ENCODE measurements at places on chromosomes 7 and 10.
A peak's percentile ranks its signal among the peaks of the same experiment; 100 is the strongest.

DNA sequence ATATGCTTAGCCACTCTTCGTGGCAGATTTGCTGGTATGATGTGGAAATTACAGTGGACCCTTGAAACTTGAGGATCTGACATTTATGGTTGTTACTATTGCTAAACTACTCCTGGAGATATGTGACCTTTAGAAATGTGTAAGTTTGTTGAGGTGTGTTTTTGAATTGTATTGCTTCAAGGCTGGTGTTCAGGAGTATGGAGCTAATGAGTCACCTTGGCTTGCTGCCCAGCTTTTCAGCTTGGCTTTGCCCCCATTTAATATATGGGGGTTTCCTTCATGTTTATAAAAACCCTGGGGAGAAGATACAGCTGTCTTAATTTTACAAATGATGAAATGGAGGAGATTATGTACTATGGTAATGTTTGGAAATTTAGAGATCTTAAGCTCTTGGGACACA lies 11.6 kb downstream of the HBP1 start:
- H3K36me3 ChIP-seq, result peaks cover 2% of the 10 kb centered on the region
- H3K4me3 ChIP-seq, result no peak overlapping the region
- DNase-seq, result no peak
- no peaks in the 10 kb centered on the region for H3K27me3 ChIP-seq
- no peaks in the 10 kb centered on the region for H3K4me1 ChIP-seq

GRCh38 chr7:103664577-103664976 lies 218.6 kb upstream of the SLC26A5 start:
- no peaks in the 10 kb centered on the region for H3K36me3 ChIP-seq
- H3K4me3 ChIP-seq, result no peak overlapping the region
- H3K27me3 ChIP-seq, result no peaks in the 10 kb centered on the region
- H3K4me1 ChIP-seq, result no peaks in the 10 kb centered on the region
- DNase-seq, result no peak
- H3K27ac ChIP-seq, result no peak overlapping the region

GRCh38 chr7:80449836-80450235 lies 62.0 kb downstream of the GNAT3 start:
- H3K36me3 ChIP-seq, result no peaks in the 10 kb centered on the region
- no peak overlapping the region for H3K27ac ChIP-seq
- DNase-seq, result no peak
- H3K4me1 ChIP-seq, result no peaks in the 10 kb centered on the region
- H3K4me3 ChIP-seq, result no peak overlapping the region
- H3K27me3 ChIP-seq, result no peaks in the 10 kb centered on the region

DNA sequence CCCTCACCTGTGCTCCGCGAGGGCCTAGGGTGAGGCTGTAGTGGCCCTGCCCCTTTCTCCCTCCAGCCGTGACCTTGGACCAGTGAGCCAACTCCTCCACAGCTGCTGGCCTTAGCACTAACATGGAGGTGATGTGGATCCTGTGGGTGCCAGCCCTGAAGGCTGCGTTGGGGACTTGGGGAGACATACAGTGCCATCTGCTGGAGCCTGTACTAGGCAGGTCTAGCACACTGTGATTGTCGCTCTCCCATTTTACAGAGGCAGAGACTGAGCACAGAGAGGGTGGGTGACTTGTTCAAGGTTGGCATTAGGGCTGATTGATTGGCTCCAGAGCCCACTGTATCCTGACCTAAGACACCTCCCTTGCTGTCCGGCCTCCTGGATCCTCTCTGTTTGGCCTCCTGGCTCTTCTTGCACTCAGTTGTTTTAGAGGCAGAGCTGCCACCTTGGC lies 37.6 kb downstream of the PRF1 start:
- no peak overlapping the region for H3K4me3 ChIP-seq
- no peaks in the 10 kb centered on the region for H3K4me1 ChIP-seq
- no peaks in the 10 kb centered on the region for H3K27me3 ChIP-seq

GRCh38 chr7:50832744-50833143 lies 50.0 kb upstream of the GRB10 start:
- no peaks in the 10 kb centered on the region for H3K36me3 ChIP-seq
- H3K4me1 ChIP-seq, result no peaks in the 10 kb centered on the region
- no peak overlapping the region for H3K4me3 ChIP-seq
- H3K27ac ChIP-seq, result no peak overlapping the region

DNA sequence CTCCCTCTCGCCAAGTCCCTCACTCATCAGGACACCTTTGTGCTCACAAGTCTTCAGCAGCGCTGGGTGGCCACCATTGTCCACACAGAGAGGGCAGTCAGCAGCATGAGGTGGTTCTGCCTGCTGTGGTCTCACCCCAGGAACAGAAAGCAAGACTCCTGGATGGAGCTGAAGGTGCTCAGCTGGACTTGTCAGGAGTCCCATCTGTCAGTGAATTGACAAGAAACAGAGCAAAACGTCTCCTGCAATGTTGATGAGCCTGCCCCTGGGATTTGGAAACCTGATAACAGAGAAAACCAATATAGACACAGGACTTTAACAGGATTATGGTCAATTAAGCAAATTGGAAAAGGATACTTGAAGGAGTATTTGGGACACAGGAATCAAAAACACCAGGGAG lies 122.2 kb upstream of the PRSS58 start:
- no peaks in the 10 kb centered on the region for H3K36me3 ChIP-seq
- no peak overlapping the region for H3K4me3 ChIP-seq
- H3K27me3 ChIP-seq, result no peaks in the 10 kb centered on the region
- H3K4me1 ChIP-seq, result no peaks in the 10 kb centered on the region

GRCh38 chr7:65338346-65338745 lies 35.3 kb upstream of the ZNF92 start:
- DNase-seq, result peak; percentile 55
- H3K27ac ChIP-seq, result no peak overlapping the region
- H3K36me3 ChIP-seq, result no peaks in the 10 kb centered on the region
- no peaks in the 10 kb centered on the region for H3K4me1 ChIP-seq
- no peaks in the 10 kb centered on the region for H3K27me3 ChIP-seq

DNA sequence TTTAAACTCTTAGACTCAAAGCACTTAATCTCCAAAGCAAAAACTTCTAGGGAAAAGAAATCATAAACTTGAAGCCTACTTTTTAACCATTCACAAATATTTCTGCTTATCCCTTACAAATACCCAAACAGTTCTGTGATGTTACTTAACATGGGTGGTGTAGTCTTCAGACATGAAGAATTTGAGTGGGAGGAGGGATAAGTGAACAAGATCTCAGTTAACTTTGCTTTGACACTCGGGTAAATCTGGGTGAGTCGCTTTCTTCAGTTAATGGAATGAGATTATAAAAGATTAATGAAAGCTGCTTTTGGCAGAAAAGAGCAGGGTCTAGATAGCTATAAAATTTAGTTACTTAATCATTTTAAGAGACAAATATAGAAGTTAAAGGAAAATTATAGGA lies 47.5 kb downstream of the RNF133 start:
- no peak overlapping the region for H3K4me3 ChIP-seq
- no peak overlapping the region for H3K27ac ChIP-seq
- no peaks in the 10 kb centered on the region for H3K4me1 ChIP-seq
- H3K27me3 ChIP-seq, result no peaks in the 10 kb centered on the region

DNA sequence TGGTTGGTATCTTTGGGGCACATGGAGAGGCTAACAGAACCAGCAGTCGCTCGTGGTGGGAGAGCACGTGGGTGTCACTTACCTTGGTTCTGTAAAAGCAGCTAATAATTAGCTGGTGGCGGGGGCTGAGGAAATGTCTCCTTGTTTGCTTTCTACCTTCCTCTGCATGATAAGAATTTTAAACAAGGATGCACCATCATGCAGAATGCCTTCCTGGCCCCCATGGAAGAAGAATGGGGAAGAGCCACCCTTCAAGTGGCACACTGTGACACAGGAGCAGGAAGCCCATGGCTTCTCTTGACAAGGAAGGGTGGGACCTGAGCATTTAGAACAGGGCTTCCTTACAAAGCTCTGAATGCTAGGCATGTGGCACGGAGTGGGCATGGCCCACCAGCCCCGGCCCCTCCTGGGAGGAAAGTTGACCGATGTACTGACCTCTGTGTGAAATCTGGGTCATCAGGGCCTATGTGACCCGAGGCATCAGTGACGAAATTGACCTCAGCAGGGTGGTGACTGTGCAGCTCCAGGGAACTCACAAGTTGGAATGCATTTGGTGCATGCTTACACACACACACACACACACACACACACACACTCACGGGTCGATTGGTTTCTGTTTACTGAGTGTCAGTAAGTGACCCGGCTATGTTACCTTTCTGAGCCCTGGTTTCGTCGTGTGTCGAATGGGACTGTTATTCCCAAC lies 116.9 kb upstream of the ANLN start:
- no peak overlapping the region for H3K27ac ChIP-seq
- H3K4me3 ChIP-seq, result no peak overlapping the region
- no peak for DNase-seq
- H3K27me3 ChIP-seq, result no peaks in the 10 kb centered on the region
- H3K36me3 ChIP-seq, result no peaks in the 10 kb centered on the region
- H3K4me1 ChIP-seq, result peaks cover 6% of the 10 kb centered on the region

DNA sequence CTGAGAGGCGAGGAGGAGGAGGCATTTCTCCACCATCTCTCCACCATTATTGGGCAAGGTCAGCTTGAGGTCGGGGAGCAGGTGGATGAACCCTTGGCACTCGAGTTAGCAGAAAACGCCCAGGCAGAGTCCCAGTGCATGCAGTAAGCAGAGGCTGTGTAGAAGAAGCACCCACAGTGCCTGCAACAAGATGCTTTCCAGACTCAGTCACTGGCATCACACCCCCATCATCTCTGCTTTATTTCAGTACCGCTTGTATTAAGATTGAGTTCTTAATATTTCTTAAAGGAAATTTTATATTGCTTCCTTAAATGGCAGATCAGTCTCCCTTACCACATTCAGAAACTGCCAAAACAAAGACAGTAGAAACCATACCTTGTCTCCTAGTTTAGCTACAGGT lies 122.3 kb upstream of the PPIF start:
- H3K4me1 ChIP-seq, result peaks cover 22% of the 10 kb centered on the region
- H3K27ac ChIP-seq, result no peak overlapping the region
- DNase-seq, result no peak
- no peak overlapping the region for H3K4me3 ChIP-seq
- H3K36me3 ChIP-seq, result peaks cover 2% of the 10 kb centered on the region

GRCh38 chr10:100802607-100803006 lies 57.2 kb downstream of the PAX2 start:
- H3K4me3 ChIP-seq, result no peak overlapping the region
- H3K27ac ChIP-seq, result no peak overlapping the region
- no peaks in the 10 kb centered on the region for H3K27me3 ChIP-seq
- H3K36me3 ChIP-seq, result no peaks in the 10 kb centered on the region
- DNase-seq, result no peak
- peaks cover 6% of the 10 kb centered on the region for H3K4me1 ChIP-seq

DNA sequence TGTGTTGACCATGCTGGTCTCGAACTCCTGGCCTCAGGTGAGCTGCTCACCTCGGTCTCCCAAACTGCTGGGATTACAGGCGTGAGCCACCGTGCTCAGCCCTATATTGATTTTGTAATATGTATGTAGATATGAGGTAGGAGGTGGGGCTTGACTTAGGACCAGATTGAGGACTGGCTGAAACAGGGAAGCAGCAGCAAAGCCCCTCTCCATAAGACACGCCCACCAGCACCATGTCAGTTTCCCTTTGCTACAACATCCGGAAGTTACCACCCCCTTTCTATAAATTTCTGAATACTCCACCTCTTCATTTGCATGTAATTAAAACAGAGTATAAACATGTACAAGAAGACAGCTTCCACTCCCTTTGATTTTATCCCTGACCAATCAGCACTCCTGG lies 47.9 kb upstream of the MYL10 start:
- no peaks in the 10 kb centered on the region for H3K36me3 ChIP-seq
- no peak for DNase-seq
- H3K4me3 ChIP-seq, result no peak overlapping the region
- peaks cover 2% of the 10 kb centered on the region for H3K4me1 ChIP-seq
- no peaks in the 10 kb centered on the region for H3K27me3 ChIP-seq
- H3K27ac ChIP-seq, result no peak overlapping the region

DNA sequence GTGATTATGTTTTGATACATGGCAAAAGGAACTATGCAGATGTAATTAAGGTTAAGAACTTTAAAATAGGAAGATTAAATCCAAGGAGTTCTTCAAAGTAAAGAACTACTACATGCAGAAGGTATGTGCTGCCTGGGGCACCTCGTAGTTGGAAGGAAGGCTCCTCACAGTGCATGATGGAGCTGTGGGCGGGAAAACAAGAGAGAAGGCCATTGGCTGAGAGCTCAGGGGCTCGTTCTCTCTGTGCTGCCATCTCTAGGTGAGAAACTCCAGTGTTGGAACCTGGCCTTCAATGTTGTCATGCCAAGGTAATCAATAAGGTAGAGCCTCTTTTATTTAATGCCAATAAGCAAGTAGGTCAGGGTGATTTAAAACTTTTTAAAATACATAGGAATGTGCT lies 391.4 kb upstream of the ETV1 start:
- no peaks in the 10 kb centered on the region for H3K27me3 ChIP-seq
- H3K4me3 ChIP-seq, result no peak overlapping the region
- no peaks in the 10 kb centered on the region for H3K4me1 ChIP-seq
- peak; percentile 56 for DNase-seq
- no peaks in the 10 kb centered on the region for H3K36me3 ChIP-seq

- no peak for DNase-seq
- H3K36me3 ChIP-seq, result no peaks in the 10 kb centered on the region
- H3K4me3 ChIP-seq, result no peak overlapping the region
- H3K27ac ChIP-seq, result no peak overlapping the region
- no peaks in the 10 kb centered on the region for H3K27me3 ChIP-seq
Observed at GRCh38 chr7:117143066-117143465, 179.8 kb downstream of the WNT2 start.

GRCh38 chr7:106216923-106217542 lies 67.8 kb downstream of the NAMPT start:
- H3K27me3 ChIP-seq, result no peaks in the 10 kb centered on the region
- no peaks in the 10 kb centered on the region for H3K36me3 ChIP-seq
- H3K4me1 ChIP-seq, result peaks cover 2% of the 10 kb centered on the region
- peak; percentile 5 for DNase-seq
- no peak overlapping the region for H3K4me3 ChIP-seq

DNA sequence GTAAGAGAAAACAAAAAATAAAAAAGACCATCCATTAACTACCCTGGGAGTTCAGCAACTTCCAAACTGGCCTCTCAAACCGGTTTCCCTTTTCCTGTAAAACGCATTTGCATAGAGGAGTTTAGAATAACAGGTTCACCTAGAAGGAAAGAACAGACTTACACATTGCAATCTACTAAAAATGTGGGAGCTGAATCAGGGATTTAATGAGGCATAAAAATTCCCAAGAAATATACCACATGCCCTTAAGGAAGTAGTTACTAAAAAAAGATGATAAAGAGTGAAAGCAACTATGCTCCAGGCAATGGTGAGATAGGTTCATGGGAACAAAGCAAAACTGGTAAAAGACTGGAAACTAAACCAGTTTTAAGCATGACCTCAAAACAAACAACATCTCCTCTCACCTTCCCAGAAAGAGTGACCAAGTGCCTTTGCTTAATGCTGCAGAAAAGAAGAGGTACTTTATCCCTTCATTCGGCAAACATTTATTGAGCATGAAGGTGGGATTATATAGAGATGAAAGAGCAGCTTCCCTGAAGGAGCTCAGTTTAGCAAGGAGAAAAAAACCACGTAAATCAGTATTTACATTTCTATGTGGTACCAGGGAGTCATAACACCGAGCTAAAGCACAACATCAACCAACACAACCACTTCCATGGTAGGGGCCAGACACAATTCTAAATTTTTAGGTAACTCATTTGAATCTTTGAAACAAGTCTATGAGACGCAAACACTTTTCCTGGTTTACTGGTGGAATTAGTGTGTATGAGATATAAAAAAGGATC lies 152.8 kb downstream of the SGMS1 start:
- H3K4me1 ChIP-seq, result peaks cover 4% of the 10 kb centered on the region
- no peaks in the 10 kb centered on the region for H3K36me3 ChIP-seq
- no peak overlapping the region for H3K27ac ChIP-seq
- DNase-seq, result peak; percentile 57
- no peak overlapping the region for H3K4me3 ChIP-seq

- H3K36me3 ChIP-seq, result no peaks in the 10 kb centered on the region
- no peaks in the 10 kb centered on the region for H3K27me3 ChIP-seq
- peaks cover 4% of the 10 kb centered on the region for H3K4me1 ChIP-seq
- H3K4me3 ChIP-seq, result no peak overlapping the region
Observed at GRCh38 chr10:79982362-79982800, 33.5 kb upstream of the SFTPD start.
